ENCODE measurements at places on chromosomes 2 and 18.

- DNase-seq = no peak
Observed at GRCh38 chr2:72149556-72150156, 2.0 kb upstream of the CYP26B1 start.

- DNase-seq = peak; percentile 93
Observed at GRCh38 chr2:148876595-148877402, 1.8 kb downstream of the KIF5C start.

GRCh38 chr2:112118148-112118547 lies 20.0 kb upstream of the FBLN7 start:
- no peak for DNase-seq

GRCh38 chr2:19116918-19117317 lies 241.5 kb downstream of the OSR1 start:
- no peak for DNase-seq

DNA sequence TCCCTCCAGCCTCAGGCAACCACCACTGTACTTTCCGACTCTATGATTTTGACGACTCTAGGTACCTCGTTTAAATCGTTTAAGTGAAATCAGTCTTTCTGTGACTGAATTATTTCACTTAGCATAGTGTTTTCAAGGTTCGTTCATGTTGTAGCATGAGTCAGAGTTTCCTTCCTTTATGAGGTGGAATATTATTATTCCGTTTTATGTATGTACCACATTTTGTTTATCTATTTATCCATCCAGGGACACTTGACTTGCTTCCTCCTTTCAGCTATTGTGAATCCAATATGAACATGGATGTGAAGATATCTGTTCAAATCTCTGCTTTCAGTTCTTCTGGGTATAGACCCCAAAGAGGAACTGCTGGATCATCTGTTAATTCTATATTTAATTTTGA lies 19.1 kb downstream of the IL1R2 start:
- DNase-seq = no peak

GRCh38 chr18:49645841-49646351 lies 84.0 kb downstream of the LIPG start:
- DNase-seq = peak; percentile 61

DNA sequence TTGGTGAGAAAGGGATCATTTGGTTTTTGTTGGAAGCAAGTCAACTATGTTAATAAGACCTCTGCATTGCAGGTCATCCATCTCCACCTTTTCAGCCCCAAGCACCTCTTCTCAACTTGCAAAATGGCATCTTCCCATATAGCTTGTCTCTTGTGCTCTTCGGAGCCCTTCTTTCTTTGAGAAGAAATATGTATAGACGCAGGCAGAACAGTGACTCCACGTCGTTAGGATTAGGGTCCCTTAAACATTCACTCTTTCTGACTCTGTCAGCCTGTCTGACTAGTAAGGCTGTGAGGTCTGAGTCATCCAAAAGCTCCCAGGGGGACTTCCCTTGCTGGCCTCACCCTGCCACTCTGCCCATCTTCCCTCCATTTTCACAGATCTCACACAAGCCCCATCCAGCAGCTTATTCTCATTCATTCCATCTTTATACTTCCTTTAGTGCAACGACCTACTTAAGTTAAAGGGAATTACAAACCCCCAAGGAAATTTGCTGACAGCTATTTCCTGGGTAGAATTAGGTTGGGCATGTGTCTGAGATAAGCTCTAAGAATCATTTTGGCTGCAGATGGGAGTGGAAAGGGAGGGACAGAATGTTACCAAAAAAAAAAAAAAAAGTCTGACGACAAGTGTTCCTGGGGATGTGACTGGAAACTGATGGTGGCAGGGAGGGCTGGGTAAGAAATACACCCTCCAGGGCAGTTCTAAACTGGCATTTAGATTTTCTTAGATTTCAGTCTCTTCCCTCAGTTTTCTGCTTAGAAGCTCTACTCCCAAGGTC lies 37.7 kb upstream of the MEX3C start:
- no peak for DNase-seq

GRCh38 chr2:169667583-169667982 lies 26.6 kb downstream of the CFAP210 start:
- DNase-seq = no peak

GRCh38 chr2:95058466-95058988 lies 33.0 kb downstream of the MAL start:
- DNase-seq = no peak

GRCh38 chr2:241864850-241865213 lies 4.7 kb upstream of the RTP5 start:
- DNase-seq = no peak

- no peak for DNase-seq
Observed at GRCh38 chr2:213764849-213765248, 480.6 kb downstream of the SPAG16 start.

GRCh38 chr2:138476186-138476585 lies 25.4 kb upstream of the SPOPL start:
- DNase-seq = no peak

DNA sequence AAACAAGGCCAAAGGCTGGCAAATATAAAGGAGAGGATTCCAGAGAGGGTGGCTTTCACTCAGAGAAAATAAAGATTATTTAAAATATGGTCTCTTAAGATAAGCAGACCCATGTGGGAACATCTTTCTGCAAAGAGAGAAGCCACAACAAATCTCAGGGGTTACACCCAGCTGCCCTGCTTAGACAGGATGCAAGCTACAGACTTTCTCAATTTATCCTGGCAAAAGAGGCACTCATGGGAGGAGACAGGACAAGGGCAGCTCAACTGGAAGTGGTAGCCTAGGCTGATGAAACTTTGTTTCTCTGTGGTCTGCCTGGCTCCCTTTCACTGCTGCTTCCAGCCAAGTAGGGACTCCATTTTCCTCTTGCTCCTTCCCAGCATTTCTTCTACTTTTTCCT lies 25.9 kb upstream of the SULT1C4 start:
- no peak for DNase-seq

- no peak for DNase-seq
Observed at GRCh38 chr2:175399326-175399725, 217.8 kb upstream of the ATP5MC3 start.

DNA sequence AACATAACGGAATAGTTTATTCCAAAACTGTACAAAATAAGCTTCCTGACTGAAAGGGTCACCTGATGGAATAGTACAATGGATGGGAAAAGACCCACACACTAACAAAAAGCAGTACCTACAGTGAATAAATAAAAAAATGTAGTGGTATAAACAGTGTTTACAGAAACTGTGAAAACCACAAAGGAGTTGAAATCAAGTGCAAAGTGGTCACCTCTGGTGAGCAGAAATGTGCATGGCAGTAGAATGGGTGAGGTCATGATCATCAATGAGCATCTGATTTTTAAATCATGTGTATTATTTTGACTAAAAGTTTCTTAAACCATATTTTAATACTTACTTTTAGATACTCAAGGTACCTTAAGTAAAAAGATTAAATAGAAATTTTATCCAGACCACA lies 11.4 kb downstream of the WDSUB1 start:
- DNase-seq = no peak

DNA sequence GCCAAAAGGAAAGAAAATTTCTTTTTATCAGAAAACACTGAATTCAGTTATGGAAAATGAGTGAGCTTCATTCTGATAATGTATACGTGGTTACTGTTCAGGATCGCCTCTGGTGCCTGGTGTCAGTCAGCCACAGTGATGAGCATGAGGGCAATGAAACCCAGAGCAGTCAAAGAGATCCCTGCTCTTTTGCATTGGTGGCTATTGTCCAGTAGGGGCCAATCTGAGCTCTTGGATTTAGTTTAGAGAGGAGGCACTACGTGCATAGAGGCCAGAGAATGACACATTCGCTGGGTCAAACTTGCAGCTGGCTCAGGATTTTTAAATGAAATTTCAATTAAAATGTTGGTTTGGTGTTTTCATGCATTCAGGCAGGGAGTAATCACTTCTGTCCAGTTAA lies 522.9 kb downstream of the TMEM182 start:
- DNase-seq = no peak

DNA sequence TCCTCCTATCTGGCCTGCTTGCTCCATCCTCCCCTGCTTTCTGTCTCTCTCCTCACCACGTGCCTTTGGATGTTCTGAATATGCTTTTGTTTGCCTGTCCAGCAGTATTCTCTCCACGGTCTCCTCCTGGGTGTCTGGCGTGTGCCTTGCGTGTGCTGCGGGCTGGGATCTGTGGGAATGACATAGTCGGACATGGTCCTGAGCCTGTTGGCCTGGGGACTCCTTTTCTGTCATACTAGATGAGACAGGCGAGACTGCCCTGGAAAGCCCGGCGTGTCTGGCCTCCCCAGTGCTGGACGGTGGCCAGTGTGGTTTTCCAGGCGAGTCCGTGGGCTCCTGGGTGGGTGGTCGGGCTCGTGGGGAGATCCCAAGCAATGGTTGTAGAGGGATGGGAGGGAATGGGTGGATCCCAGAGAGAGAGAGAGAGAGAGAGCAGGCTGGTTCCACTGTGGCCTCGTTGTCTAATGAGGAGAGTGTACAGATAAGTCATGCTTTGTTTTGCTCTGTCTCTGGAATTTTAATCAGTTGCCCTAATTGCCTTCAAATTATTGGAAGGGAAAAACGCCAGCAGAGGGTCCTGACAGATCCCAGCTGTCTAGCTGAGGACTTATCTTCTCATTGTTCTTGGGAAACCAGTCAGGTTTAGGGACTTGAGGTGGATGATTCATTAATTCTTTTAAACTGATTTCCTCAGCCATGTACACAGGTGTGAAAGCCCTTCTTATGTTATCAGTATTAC lies 58.3 kb downstream of the HPCAL1 start:
- no peak for DNase-seq

DNA sequence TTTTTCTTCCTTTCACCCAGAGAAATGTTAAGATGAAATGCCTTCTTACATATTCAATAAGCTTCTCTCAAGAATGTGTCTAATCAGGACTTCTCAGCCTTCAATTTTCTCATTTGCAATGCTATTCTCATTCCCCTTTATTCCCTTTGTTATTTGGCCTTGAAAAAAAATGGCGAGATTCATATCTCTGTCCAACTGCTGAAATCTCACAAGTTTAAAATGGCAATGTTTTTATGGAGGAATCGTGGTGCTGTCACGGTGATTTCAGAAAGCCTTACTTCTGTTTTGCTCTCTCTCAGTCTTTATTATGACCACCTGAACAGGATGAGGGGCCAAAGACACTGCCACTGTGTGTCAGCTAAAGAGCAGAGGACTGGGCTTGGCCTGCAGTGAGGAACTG lies 928.5 kb downstream of the DCC start:
- DNase-seq = no peak

DNA sequence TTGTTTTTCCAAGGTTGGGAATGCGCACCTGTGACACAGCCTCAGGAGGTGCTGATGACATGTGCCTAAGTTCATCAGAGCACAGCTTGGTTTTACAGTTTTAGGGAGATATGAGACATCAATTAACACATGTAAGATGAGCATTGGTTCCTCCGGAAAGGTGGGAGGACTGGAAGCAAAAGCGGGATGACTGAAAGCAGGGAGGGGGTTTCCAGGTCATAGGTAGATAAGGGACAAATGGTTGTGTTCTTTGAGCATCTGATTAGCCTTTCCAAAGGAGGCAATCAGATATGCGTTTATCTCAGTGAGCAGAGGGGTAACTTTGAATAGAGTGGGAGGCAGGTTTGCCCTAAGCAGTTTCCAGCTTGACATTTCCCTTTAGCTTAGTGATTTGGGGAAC lies 26.3 kb downstream of the CAPG start:
- no peak for DNase-seq

DNA sequence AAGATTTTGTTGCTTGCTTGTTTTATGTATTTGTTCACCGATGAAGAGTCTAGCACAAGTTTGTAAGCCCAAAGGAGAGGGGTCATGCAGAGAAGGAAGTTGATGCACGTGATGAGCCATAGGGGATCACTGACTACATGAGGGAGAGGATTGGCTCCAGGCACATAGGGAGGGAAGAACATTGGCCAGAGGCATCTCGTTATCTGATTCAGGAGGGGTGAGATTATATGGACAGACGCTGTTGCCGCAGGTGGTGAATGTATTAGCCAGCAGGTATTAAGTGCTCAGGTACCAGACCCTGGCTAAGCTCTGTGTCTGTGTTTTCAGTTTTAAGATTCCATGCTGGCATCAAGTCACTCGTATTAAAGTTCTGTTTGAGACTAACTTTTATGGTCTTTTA lies 91.8 kb upstream of the CHST9 start:
- no peak for DNase-seq

GRCh38 chr2:590214-591175 lies 86.7 kb downstream of the TMEM18 start:
- DNase-seq = no peak

GRCh38 chr18:8771930-8772329 lies 66.6 kb downstream of the MTCL1 start:
- DNase-seq = peak; percentile 11

- DNase-seq = no peak
Observed at GRCh38 chr2:32960647-32961403, 14.1 kb downstream of the LTBP1 start.

- DNase-seq = no peak
Observed at GRCh38 chr2:206798000-206798399, 32.6 kb downstream of the FASTKD2 start.
